GM12878 (cell line): ENCODE measurements at places on chromosomes 16 and 17.

- H3K27ac ChIP-seq, result no peak overlapping the region
- H3K36me3 ChIP-seq, result no peaks in the 10 kb centered on the region
Observed at GRCh38 chr17:34265711-34266110, 4.3 kb upstream of the CCL7 start.

GRCh38 chr17:65487161-65487560 lies 74.3 kb downstream of the AXIN2 start:
- no peaks in the 10 kb centered on the region; the same call in 1 of the 2 replicates for H3K27me3 ChIP-seq
- no peak overlapping the region for H3K4me3 ChIP-seq
- H3K27ac ChIP-seq, result no peak overlapping the region
- no peaks in the 10 kb centered on the region for H3K4me1 ChIP-seq
- H3K36me3 ChIP-seq, result no peaks in the 10 kb centered on the region

- H3K27me3 ChIP-seq, result no peaks in the 10 kb centered on the region
- peaks cover 4% of the 10 kb centered on the region for H3K4me1 ChIP-seq
- H3K27ac ChIP-seq, result no peak overlapping the region
- no peaks in the 10 kb centered on the region for H3K36me3 ChIP-seq
- no peak overlapping the region for H3K4me3 ChIP-seq
- no peak for DNase-seq
Observed at GRCh38 chr17:4994081-4994595, 3.2 kb downstream of the INCA1 start.

DNA sequence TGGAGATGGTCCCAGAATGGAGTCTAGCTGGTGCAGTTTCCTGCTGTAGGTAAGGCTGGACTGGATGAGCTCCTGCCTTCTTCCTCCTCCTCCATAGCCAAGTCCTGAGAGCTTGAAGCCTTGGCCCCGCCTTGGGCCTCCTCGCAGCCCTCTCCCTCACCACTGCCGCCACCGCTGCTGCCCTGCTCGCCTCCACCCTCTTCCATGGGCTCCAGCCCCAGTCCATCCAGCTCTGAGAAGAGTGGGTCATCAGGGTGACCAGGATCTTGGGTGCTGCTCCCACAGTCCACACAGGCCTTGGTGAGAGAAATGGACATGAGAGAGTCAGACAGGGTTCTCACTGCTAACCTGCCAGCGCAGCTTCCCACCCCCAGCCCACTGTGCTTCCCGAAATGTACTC lies 11.2 kb downstream of the PER1 start:
- peaks cover 7% of the 10 kb centered on the region for H3K4me1 ChIP-seq
- H3K27me3 ChIP-seq, result no peaks in the 10 kb centered on the region
- no peak overlapping the region for H3K27ac ChIP-seq

DNA sequence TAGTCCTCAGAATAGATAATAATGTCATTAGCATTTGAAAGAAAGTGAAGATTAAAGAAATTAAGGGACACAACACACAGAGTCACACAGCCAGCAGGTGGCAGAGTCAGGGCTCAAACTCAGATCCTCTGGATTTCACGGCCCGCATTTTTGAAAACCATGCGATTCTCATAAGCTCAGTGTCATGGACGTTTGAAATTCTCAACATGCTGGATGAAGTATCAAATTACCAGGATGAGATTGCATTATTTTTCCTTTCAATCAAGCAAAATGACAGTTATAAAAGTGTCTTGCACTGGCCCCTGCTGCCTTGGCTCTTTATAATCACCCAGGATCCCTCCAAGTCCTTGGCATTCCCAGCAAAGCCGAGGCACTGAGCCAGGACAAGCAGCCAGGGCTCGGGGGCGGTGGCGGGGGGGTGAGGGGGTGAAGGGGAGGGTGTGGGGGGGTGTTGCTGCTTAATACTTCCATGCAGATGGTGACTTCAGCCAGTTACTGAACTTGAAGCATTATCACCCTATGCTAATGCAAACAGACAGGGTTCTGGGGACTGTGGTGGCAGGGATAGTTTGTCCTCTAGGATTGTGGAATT lies 6.6 kb upstream of the BMERB1 start:
- H3K27me3 ChIP-seq, result no peaks in the 10 kb centered on the region
- DNase-seq, result no peak
- H3K4me3 ChIP-seq, result no peak overlapping the region
- no peaks in the 10 kb centered on the region for H3K36me3 ChIP-seq

- H3K27ac ChIP-seq, result no peak overlapping the region
- no peak overlapping the region for H3K4me3 ChIP-seq
- no peaks in the 10 kb centered on the region for H3K4me1 ChIP-seq
- no peaks in the 10 kb centered on the region for H3K27me3 ChIP-seq
Observed at GRCh38 chr16:80260906-80261311, 279.9 kb upstream of the DYNLRB2 start.

DNA sequence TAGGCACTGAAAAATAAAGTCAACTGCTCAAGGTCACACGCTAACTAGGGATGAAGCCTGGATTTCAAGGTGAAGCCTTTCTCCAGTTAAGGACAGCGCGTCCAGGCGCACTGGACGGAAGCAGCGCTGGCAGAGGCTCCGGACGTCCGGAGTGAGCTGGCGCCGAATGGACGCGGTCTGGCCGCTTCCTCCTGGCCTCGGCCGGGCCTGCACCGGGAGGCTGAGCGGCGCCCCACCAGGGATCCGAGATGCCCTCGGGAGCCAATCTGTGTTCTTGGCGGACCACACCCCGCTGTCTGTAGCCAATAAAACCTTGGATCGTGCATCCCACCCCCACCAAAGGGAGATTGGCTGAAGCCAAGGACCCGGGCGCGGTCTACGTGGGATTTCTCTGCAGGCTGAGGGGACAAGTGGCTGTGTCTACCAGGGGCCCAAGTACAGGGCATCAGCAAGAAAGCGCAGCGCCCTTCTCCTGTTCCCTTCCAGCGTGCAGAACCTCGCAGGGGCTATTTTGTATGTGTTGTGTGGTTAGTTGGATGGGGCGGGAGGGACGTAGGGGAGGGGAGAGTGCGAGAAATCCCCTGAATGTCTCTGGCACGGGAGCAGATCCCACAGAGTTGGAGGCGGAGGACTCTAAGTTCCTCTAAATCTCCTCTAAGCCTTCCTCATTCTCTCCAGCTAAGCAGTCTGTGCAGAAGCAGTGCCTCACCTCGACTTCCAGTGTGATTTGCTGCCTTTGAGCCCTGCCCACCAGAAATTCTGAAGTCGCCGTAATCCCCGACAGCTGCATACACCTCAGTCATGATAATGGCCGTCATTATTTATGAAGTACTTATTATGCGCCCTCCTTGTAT lies 2.5 kb upstream of the AKAP10 start:
- no peak for DNase-seq
- no peak overlapping the region for H3K4me3 ChIP-seq
- peaks cover 6% of the 10 kb centered on the region; the same call in 1 of the 2 replicates for H3K4me1 ChIP-seq
- no peaks in the 10 kb centered on the region for H3K36me3 ChIP-seq

GRCh38 chr17:7475764-7476422 lies 3.5 kb downstream of the ZBTB4 start:
- no peaks in the 10 kb centered on the region for H3K27me3 ChIP-seq
- no peak overlapping the region for H3K27ac ChIP-seq
- no peaks in the 10 kb centered on the region for H3K36me3 ChIP-seq
- H3K4me3 ChIP-seq, result no peak overlapping the region
- H3K4me1 ChIP-seq, result peaks cover 11% of the 10 kb centered on the region
- DNase-seq, result no peak

DNA sequence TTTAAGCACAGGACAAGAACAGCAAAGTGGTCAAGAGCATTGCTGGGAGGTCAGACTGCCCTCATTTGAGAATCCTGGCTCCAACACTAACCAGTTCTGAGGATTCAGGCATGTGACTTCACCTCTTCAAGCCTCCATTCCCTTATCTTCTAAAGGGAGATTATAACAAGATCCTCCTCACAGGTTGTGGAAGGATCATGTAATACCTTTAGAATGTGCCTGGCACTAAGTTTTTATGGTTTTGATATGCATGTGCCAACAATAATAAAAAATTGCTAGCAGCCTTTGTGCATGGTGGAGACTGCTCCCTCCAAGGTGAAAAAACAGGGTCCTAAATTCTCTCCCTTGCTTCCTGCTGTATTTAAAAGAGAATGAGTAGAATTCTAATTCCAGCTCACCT lies 36.0 kb upstream of the ADAMTS18 start:
- no peaks in the 10 kb centered on the region for H3K4me1 ChIP-seq
- no peak overlapping the region for H3K4me3 ChIP-seq
- H3K27ac ChIP-seq, result no peak overlapping the region

DNA sequence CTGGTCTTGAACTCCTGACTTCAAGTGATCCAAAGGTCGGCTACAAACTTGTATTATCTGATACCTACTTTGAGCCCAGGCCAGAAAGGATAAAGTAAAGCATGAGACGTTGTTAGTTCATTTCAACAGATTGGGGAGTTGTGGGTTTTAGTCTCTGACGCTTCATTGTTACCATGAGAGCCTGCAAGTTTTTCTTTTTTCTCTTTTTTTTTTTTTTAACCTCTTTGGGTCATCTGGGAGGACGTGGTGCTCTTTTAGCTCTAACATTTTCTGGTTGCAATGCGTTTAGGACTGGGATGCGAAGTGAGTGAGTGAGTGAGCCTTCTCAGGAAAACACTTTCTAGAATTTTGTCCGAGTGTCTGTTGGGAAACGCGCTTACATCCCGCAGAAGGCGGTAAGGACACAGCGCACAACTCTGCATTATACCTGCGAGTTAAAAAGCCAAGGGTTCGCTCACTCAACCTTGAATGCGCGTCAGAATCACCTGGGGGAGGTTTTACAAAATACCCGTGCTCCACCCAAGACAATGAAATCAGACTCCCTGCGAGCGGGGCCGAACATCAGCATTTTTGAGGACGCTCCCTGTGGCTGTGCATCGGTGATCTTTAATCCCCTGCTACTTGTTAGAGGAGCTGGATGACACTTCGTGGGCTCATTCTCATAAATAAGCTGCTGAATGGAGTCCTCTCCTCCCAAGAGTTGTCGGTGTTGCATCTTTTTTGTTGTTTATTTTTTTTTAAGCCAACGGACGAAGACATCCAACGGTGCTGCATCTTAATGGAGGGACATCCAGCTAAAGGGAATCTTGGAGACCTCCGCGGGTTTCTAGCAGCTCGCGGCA lies 629 bp upstream of the RNF135 start:
- no peak for DNase-seq
- peak overlapping the region; percentile 87 for H3K4me3 ChIP-seq
- peaks cover 15% of the 10 kb centered on the region for H3K4me1 ChIP-seq
- H3K36me3 ChIP-seq, result no peaks in the 10 kb centered on the region
- H3K27me3 ChIP-seq, result no peaks in the 10 kb centered on the region

GRCh38 chr16:2682209-2683021 lies at the start of gene KCTD5:
Gene KCTD5 (plus strand): TSS chr16:2682523. CDS start chr16:2682549, 26 bp downstream.
- H3K27me3 ChIP-seq, result no peaks in the 10 kb centered on the region
- H3K4me3 ChIP-seq, result peak within 1 kb of the TSS; percentile 94
- DNase-seq, result peak; percentile 74
- H3K4me1 ChIP-seq, result peaks cover 1% of the 10 kb centered on the region
- H3K36me3 ChIP-seq, result no peaks in the 10 kb centered on the region

- H3K36me3 ChIP-seq, result peaks cover 31% of the 10 kb centered on the region
- H3K27ac ChIP-seq, result no peak overlapping the region
- no peak for DNase-seq
- no peaks in the 10 kb centered on the region for H3K27me3 ChIP-seq
- no peak overlapping the region for H3K4me3 ChIP-seq
Observed at GRCh38 chr17:2690165-2691068, 21.1 kb downstream of the CLUH start.

GRCh38 chr17:81371910-81372760 lies 23.1 kb upstream of the BAHCC1 start:
- no peak for DNase-seq
- no peaks in the 10 kb centered on the region for H3K36me3 ChIP-seq
- H3K27ac ChIP-seq, result no peak overlapping the region
- H3K4me1 ChIP-seq, result no peaks in the 10 kb centered on the region
- H3K4me3 ChIP-seq, result no peak overlapping the region

DNA sequence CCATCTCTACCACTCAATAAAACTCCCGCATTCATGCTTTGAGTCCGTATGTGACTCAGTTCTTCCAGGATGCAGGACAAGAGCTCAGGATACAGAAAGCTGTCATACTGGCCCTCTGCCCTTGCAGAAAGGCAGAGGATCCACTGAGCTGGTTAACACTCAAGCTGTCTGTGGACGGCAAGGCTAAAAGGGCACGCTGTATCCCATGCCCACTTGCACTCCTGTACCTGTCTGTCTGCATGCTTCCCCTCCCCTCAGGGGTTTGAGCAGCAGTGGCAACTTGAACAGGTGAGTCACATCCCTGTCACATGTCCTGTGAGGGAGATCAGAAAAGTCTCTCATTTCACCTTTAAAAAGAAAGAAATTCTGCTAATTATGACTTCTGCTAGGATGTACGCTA lies 293.8 kb downstream of the HS3ST3B1 start:
- no peaks in the 10 kb centered on the region for H3K27me3 ChIP-seq
- DNase-seq, result no peak
- H3K4me1 ChIP-seq, result no peaks in the 10 kb centered on the region
- no peaks in the 10 kb centered on the region for H3K36me3 ChIP-seq
- H3K27ac ChIP-seq, result no peak overlapping the region
- no peak overlapping the region for H3K4me3 ChIP-seq

GRCh38 chr16:87185308-87185707 lies 131.9 kb downstream of the C16orf95 start:
- no peaks in the 10 kb centered on the region for H3K36me3 ChIP-seq
- no peak overlapping the region for H3K4me3 ChIP-seq
- no peaks in the 10 kb centered on the region for H3K4me1 ChIP-seq
- no peaks in the 10 kb centered on the region for H3K27me3 ChIP-seq
- no peak overlapping the region for H3K27ac ChIP-seq

DNA sequence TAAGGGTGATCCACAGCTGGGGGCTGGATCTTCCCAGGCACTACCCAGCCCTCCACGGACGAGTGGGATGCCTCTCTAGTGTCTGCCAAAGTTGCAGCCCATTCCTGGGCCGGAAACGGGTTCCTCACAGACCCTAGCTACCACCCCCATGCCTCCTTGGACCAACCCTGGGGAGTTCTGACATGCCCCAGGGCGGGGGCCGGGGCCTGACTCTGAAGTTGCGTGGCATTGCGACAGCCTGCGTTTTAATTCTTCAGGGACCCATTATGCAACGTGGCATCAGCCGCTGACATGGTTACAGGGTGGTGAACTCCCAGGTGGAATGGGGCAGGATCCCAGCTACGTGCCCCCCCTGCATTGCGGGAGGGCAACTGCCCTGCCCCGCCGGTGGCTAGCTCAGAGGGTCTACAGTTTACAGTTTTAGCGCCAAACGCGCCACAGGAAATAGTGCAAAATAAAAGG lies 2.7 kb downstream of the CBX4 start:
- H3K4me3 ChIP-seq, result peak overlapping the region; percentile 95; the same call in 1 of the 2 replicates
- peaks cover 13% of the 10 kb centered on the region for H3K4me1 ChIP-seq
- H3K36me3 ChIP-seq, result peaks cover 17% of the 10 kb centered on the region
- H3K27ac ChIP-seq, result peak overlapping the region; percentile 70
- no peak for DNase-seq
- H3K27me3 ChIP-seq, result peaks cover 10% of the 10 kb centered on the region; the same call in 1 of the 2 replicates

DNA sequence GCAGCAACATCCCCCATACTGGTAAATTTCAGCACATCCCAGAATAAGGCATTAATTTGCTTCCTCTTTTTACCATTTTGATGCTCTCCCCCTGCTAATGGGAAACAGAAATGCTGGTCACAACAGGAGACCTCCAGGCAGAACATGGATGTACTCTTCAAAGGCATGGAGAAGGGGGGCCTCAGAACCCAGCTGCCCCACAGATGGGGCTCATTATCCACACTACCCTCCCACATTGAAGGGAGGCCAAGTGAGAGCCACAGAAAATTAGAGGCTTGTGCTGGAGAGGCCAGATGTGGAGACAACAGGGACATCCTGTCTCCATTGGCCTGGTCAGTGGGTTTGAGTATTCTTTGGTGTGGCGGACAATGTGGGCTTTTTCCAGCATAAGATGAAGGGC lies 150.1 kb upstream of the CDH11 start:
- no peaks in the 10 kb centered on the region for H3K36me3 ChIP-seq
- H3K27ac ChIP-seq, result no peak overlapping the region
- H3K4me3 ChIP-seq, result no peak overlapping the region
- H3K4me1 ChIP-seq, result no peaks in the 10 kb centered on the region
